ENCODE measurements at places on chromosomes 4 and X. TPM values are rescaled to one million over a fixed set of nuclear protein-coding genes. Genes with fewer than 3 reads are reported as not detected.

- peak overlapping the region; percentile 99 for H3K27ac ChIP-seq
- H3K4me1 ChIP-seq, result no peaks in the 10 kb centered on the region
- no peaks in the 10 kb centered on the region for H3K27me3 ChIP-seq
- peak; percentile 19 for DNase-seq
These were observed 1.2 kb downstream of the ATP11C start for GRCh38 chrX:139931646-139932072.

DNA sequence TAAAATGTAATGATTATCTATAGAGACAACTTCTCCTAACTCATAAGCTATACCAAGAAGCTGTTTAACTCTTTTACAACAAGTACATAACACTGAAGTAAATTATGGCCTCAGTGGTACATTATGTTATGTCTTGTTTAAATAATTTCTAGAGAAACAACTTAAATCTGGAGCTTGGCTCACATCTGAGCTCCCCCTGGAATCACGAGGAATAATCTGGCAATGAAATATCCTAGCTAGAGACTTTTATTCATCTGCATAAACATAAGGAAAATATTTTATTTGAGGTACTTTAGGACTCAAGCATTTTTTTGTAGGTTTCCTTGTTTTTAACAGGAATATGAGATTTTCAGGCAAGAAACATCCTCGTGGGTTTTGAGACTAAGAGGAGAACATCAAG lies 354.7 kb upstream of the SLC7A11 start:
- peak overlapping the region; percentile 39 for H3K27ac ChIP-seq
- H3K36me3 ChIP-seq, result no peaks in the 10 kb centered on the region
- H3K27me3 ChIP-seq, result no peaks in the 10 kb centered on the region
- DNase-seq, result no peak
- H3K4me1 ChIP-seq, result no peaks in the 10 kb centered on the region

- no peak overlapping the region for H3K4me3 ChIP-seq
- no peak for DNase-seq
- H3K27ac ChIP-seq, result no peak overlapping the region
- H3K27me3 ChIP-seq, result no peaks in the 10 kb centered on the region
These were observed 13.3 kb upstream of the UBA1 start for GRCh38 chrX:47180346-47180745.

- H3K4me1 ChIP-seq, result no peaks in the 10 kb centered on the region
- H3K36me3 ChIP-seq, result no peaks in the 10 kb centered on the region
- H3K27me3 ChIP-seq, result no peaks in the 10 kb centered on the region
These were observed 741 bp downstream of the HGFAC start for GRCh38 chr4:3442460-3442958.

DNA sequence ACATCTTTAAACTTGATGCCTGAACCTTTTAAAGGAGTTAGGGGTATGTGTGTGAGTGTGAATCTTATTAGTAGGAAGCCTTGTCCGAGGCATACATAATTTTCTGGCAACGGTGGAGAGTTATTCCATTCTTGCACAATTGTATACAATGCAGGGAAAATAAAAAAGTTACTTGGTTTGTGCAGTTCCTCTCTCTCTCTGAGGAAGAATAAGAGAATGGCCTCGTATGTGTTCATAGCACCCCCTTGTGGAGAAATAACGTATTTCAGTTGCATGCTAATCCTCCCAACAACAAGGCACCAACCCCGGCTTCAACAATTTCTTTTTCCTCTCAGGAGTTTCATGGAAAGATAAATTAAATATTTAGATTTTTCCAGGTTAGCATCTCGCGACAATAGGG lies 33.7 kb upstream of the FGF13 start:
- no peak overlapping the region for H3K27ac ChIP-seq
- H3K27me3 ChIP-seq, result no peaks in the 10 kb centered on the region
- no peak for DNase-seq
- H3K4me1 ChIP-seq, result no peaks in the 10 kb centered on the region

DNA sequence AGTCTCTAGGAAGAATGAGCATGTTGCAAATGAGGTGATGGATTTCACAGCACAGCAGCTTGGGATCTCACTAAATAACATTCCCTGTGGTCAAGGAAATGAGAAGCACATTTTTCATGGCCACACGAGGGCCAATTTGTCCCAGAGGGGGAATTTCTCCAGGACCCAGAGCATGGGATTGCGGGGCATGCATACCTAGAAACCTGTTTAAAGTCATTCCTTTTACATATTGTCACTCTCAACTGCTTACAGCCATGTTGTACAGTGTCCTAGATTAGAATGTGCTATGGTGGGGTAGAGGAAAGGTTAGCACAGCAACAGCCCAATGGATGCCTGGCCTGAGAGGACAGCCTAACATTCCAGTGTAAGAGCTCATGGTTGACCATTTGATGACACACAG lies 37.4 kb upstream of the NLGN4X start:
- H3K4me3 ChIP-seq, result no peak overlapping the region
- no peak overlapping the region for H3K27ac ChIP-seq
- no peaks in the 10 kb centered on the region for H3K27me3 ChIP-seq
- no peak for DNase-seq
- H3K4me1 ChIP-seq, result no peaks in the 10 kb centered on the region

- no peaks in the 10 kb centered on the region for H3K36me3 ChIP-seq
- no peak overlapping the region for H3K4me3 ChIP-seq
- H3K27me3 ChIP-seq, result no peaks in the 10 kb centered on the region
- no peak overlapping the region for H3K27ac ChIP-seq
These were observed 130.5 kb downstream of the ANK2 start for GRCh38 chr4:113179996-113180395.

HNRNPDL gene
- total RNA-seq, result 288 TPM

RIPPLY1 gene
- not detected for total RNA-seq

DCAF4L1 gene
- total RNA-seq, result 0.30 TPM

RHOXF1 gene
- total RNA-seq, result not detected

GAGE12F gene
- total RNA-seq, result not detected

LEF1 gene
- 27.4 TPM for total RNA-seq

TRIML1 gene
- total RNA-seq, result not detected

All from uterus (tissue), 4 donors.